ENCODE measurements at places on chromosomes 12 and 14.
A peak's percentile ranks its signal among the peaks of the same experiment; 100 is the strongest.

GRCh38 chr12:8572507-8572906 lies 31.8 kb upstream of the CLEC4E start:
- no peak for DNase-seq

GRCh38 chr12:104704224-104704779 lies 247.6 kb downstream of the CHST11 start:
- no peak for DNase-seq

GRCh38 chr14:50013934-50014333 lies 102.4 kb downstream of the VCPKMT start:
- no peak for DNase-seq

GRCh38 chr14:74492776-74493342 lies at the start of gene NPC2:
Gene NPC2 (minus strand): TSS chr14:74493305. CDS start chr14:74493274, 31 bp downstream.
- DNase-seq, result no peak

- DNase-seq, result no peak
Observed at GRCh38 chr12:65941388-65941787, 117.1 kb downstream of the HMGA2 start.

- no peak for DNase-seq
Observed at GRCh38 chr12:43143278-43143677, 408.7 kb downstream of the ADAMTS20 start.

DNA sequence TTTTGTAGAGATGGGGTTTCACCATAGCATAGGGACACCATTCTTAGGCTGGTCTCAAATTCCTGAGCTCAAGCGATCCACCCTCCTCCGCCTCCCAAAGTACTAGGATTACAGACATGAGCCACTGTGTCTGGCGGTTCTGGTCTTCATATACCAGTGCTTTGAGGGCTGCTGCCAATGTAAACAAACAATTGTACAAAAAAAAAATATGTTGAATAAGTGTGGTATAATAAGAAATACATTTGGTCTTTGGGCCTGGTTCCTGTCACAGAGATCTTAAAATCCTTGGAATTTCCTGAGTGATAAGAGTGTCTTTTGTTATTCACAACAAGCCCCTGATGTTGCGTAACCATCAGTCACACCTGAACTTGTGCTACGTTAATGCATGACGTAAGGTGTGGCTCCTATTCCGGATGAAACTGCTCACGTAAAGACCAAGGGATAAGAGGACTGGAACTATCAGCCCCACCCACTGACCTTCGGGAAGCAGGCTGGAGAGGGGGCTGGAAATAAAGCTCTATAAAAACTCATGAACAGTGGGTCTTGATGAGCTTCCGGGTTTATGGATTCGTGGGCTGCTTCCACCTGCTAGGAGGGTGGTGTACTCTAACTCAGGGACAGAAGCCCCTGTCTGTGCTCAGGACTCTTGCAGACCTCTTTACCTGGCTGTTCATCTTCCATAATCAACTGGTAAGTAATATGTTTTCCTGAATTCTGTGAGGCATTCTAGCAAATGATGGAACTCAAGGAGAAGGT lies 16.5 kb upstream of the RIMKLB start:
- DNase-seq, result peak; percentile 62

DNA sequence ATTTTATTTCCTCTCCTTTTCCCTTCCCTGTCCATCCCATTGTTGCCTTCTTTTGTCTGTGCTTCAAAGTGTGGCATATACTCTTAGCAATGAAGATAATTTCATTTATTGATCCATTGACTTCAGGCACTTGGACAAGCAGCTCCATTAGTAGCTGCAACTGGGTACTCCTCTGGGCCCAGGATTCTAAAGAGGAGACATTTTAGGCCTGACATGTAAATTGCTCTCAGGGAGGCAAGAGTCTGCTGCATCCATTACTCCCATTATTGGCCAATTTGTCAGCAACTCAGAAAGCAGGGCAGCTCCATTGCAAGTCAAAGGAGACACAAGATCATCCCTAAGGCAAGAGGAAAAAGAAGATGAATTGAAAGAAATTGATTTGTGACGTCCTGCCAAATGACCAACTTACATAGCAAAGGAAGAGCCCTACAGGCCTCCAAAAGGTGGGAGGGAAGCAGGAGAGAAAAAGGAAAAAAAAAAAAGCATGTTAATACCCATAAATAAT lies 1094.1 kb upstream of the FLRT2 start:
- DNase-seq, result no peak

DNA sequence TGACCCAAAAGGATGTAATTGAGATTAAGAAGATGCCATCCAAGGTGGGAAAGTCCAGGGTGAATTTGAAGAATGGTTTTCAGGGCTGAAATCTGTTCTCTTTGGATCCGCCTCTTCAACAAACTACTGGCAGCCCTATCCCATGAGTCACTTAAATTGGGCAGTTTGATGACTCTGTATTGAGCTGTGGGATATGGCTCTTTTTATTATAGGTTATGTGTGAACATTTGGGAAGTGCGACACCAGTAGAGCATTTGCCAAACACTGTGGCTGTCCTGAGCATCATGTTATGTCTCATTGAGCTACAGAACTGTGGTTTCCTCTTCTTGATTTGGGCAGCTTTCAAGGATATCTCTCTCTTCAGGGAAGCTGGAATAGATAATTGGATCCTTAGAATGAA lies 22.3 kb downstream of the IFT43 start:
- DNase-seq, result no peak

GRCh38 chr12:120259418-120260202 lies 5.9 kb downstream of the PXN start:
- no peak for DNase-seq

DNA sequence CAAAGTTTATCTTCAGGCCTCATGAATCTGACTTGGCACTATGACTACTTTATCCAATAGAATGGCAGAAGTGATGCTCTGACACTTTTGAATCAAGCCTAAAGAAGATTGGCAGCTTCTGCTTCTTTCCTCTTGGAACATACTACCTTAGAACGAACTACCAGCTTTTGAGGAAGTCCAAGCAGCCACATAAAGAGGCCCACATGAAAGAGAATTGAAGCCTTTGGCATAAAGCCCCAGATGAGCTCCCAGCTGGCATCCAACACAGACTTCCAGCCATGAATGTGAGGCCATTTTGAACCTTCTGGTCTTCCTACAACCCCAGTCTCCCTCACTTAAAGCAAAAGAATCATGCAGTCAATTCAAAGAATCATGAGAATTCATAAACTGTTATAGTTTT lies 65.8 kb downstream of the EEA1 start:
- no peak for DNase-seq

GRCh38 chr12:2403221-2403976 lies 350.6 kb downstream of the CACNA1C start:
- DNase-seq, result no peak

GRCh38 chr14:98270201-98270600 lies 1001.8 kb downstream of the BCL11B start:
- DNase-seq, result no peak

- no peak for DNase-seq
Observed at GRCh38 chr12:97939156-97939555, 476.6 kb downstream of the RMST start.

DNA sequence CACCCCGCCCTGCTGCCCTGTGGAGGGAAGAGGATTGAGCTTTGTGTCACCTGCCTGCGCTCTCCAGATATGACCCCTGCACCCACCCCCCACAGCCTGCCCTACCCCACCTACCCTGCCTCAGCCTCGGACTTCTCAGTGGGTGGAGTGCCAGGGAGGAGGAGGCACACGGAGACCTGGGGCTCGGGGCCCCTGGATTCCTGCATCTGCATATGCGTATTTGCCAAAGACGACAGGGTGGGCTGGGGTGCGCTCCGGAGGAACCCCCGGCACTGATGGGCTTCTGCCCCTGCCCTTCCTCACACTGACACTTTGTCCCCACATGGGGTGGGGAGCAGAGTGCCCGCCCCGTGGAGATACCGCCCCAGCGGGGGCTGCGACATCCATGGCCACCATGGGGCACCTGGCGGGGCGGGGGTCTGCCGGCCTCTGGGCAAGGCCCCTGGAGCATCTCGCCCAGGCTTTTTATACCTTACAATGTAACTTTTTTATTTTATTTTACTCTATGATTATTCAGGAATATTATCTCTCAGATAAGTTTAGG lies 206.0 kb downstream of the TSPAN9 start:
- DNase-seq, result no peak

DNA sequence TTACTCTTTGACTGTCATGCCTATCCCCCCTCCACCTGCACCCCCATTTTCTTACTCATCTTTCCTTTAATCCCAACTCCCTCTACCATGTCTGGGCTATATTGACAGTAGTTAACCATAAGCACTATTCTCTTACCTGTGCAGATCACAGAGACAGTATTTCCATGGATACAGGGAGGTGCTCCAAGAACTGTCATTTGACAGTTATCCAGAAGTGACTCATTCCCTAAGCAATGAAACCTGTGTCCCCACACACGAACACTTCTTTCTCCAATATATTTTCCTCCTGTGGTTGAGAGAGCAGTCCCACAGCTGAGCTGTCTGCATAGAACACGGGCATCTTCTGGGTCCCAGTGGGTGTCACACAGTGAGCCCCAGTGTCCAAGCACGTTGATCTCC lies 68.8 kb downstream of the CD163L1 start:
- no peak for DNase-seq

GRCh38 chr12:63397807-63398206 lies 246.8 kb upstream of the AVPR1A start:
- DNase-seq, result no peak

GRCh38 chr14:105205673-105206208 lies 24.6 kb upstream of the NUDT14 start:
- no peak for DNase-seq

- no peak for DNase-seq
Observed at GRCh38 chr14:56299306-56299984, 181.2 kb downstream of the PELI2 start.

DNA sequence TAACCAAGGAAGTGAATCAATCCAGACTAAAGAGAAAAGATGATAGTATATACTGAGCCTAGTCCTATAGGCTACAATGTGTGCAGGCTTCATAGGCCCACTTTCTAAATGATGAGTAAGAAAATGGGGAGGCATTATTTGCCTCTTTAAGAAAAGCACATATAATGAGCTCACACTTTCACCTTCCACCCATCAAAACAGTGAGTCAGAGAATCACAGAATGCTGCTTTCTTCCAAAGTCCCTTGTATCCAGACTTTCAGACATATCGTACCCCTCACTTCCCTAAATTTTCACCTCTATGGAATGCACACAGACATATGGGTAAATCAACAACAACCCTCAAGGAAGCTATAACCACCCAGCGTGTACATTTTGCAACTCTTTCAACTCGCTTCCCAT lies 286.4 kb upstream of the PRKD1 start:
- DNase-seq, result no peak

DNA sequence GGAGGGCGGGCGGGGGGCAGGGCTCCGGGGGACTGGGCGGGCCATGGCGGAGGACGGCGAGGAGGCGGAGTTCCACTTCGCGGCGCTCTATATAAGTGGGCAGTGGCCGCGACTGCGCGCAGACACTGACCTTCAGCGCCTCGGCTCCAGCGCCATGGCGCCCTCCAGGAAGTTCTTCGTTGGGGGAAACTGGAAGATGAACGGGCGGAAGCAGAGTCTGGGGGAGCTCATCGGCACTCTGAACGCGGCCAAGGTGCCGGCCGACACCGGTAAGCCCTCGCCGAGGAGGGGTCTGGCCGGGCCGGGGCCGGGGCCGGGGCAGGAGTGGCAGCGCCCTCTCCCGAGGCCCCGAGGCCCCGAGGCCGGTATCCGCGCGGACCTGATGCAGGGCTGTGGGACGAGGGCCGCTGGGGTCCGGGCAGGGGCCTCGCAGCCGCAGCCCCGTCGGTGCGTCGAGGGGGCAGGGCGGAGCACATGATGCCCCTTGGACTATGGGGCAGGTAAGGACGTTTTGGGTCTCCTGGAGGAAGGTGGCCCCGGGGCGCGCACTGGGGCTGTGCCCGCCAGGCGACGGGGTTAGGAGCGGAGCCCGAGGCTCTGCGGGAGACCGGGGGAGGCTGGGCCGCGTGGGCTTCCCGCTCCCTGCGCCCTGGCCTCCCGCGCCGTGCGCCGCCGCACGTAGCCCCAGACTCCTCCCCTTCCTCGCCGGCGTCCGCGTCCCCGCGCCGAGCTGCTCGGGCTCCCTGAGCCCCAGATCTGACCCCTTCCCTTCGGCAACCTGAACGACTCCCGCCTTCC lies at the start of gene TPI1:
TPI1 (plus strand) TSS at position 119 of the 798 bp plus-strand sequence; CDS start at position 155, 36 bp downstream.
- peak; percentile 65 for DNase-seq

- no peak for DNase-seq
Observed at GRCh38 chr12:72888693-72889092, 616.5 kb downstream of the TRHDE start.

DNA sequence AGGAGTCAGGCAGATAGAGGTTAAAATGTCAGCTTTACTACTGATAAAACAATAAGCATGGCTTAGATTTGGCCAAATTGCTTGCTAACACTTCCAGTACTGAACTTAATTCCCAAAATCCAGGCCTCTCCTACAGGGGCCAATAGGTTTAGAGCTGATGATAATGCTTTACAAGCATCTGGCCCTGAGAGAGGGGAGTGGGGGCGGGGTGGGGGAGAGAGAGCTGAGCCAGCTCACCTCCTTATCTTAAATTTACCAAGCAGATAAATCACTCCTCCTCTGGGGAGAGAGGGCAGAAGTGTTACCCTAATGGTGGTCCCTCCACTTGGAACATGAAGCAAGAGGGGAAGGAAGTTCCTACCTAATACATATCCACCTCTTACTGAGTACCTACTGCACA lies 182.2 kb upstream of the CRY1 start:
- no peak for DNase-seq

DNA sequence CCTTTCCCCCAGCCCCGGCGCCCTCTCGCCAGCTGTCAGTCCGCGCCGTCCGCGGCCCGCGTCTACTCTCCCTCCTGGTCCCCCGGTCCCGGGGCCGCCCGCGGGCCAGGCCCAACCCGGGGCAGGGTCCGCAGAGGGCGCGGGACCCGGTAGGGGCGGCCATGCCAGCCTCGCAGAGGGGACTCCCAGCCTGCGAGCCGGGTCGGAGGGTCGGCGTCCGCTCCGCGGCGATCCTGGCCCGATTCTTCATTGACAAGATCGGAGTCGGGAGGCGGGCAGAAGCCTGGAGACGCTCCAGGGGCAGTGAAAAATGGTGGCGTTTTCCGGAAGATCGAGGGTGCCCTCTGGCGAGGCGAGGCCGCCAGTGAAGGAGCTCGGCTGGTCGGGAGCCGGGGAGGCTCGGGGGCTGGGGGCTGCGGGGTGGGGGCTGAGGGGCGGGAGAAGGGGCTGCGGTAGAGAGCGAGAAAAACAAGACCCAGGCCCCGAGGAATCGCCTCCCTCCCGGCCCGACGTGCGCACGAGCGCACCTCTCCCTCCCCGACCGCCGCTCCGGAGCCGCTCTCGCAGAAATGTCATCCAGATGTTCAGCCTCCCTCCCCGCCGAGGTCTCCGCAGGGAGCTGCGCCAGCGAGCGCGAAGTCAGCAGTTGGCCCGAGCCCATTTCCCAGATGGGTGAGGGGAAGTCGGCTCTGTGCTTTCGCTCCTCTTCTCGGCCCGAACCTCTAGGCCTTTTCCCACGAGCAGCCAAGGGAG lies 647 bp upstream of the TGFB3 start:
- DNase-seq, result peak; percentile 69

DNA sequence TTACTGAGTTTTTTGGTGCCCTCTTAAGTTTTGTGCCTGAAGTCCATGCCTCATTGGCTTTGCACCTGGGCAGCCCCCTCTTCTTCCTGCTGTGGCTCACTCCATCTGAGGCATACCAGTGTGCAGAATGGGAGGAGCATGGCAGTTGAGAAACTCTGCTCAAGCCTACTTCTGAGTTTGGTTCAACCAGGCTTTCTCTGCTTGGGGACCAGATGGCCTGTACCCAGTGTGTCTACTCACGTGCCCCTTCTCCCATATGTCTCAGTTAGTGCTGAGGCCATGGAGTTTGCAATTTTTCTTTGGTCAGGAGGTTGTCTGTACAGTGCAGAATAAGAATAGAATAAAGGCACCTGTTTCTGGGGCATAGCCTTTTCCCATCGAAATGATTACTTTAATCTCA lies 383.3 kb upstream of the DDHD1 start:
- DNase-seq, result no peak

All from brain microvascular endothelial cell (primary cell).